ENCODE measurements at places on chromosomes 2 and 18. TPM values are rescaled to one million over a fixed set of nuclear protein-coding genes. Genes with fewer than 3 reads are reported as not detected.

Gene CYP1B1
- total RNA-seq: 6.9 TPM

Gene MZT2A
- total RNA-seq: 204 TPM

Gene SPEG
- 7.9 TPM for total RNA-seq

Gene FER1L5
- total RNA-seq: not detected

Gene SERPINB13
- total RNA-seq: not detected

Gene REG3A
- not detected for total RNA-seq

Gene POTEI
- total RNA-seq: not detected

Gene RAX
- not detected for total RNA-seq

Gene AGXT
- not detected for total RNA-seq

Gene KCNG2
- not detected for total RNA-seq

Gene MBD1
- 38.6 TPM for total RNA-seq

Gene DLGAP1
- total RNA-seq: 0.01 TPM

Gene SNED1
- total RNA-seq: 0.18 TPM

Gene PSTPIP2
- 0.23 TPM for total RNA-seq

Gene TMEM37
- total RNA-seq: 1.8 TPM

Gene CHST9
- total RNA-seq: 0.02 TPM

Gene CD8B2
- total RNA-seq: not detected

Gene CRYBA2
- total RNA-seq: not detected

Gene FSIP2
- not detected for total RNA-seq

Gene MAL
- total RNA-seq: not detected

Gene TNS1
- total RNA-seq: 10.2 TPM

Gene ZDBF2
- 0.74 TPM for total RNA-seq

Gene STARD6
- not detected for total RNA-seq

Gene CASP10
- 2.5 TPM for total RNA-seq

Gene CRYGB
- not detected for total RNA-seq

Gene MERTK
- 1.8 TPM for total RNA-seq
